RPMI7951 (cell line): ENCODE measurements at places on chromosomes 7 and 10. TPM values are rescaled to one million over a fixed set of nuclear protein-coding genes. Genes with fewer than 3 reads are reported as not detected.

GRCh38 chr10:119326167-119326566 lies 118.8 kb downstream of the GRK5 start:
- DNase-seq = no peak

DNA sequence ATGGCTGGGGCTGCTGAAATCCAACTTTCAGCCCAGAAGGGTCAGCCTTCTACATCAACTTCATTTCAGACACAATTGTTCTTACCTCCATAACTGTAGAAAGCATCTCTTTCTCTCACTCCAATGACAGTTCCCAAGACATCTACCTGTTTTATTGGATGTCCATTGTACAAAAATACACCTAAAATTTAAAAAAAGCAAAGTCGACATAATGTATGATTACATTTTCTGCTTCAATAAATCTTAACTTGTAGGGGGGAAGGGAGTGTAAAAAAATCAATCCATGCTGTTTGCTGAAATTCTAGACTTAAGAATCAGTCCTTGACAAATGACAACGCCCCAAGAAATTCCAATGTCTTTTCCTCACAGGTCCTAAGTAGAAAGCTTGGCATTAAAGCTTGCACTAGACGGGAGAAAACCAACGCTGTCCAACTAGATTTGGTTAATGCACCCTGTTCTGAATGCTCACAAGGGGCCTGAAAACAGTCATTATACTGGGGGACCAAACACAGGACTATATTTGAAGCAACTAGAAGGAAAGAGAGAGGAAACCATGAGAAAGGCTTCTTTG lies 7.5 kb downstream of the STN1 start:
- no peak for DNase-seq

DNA sequence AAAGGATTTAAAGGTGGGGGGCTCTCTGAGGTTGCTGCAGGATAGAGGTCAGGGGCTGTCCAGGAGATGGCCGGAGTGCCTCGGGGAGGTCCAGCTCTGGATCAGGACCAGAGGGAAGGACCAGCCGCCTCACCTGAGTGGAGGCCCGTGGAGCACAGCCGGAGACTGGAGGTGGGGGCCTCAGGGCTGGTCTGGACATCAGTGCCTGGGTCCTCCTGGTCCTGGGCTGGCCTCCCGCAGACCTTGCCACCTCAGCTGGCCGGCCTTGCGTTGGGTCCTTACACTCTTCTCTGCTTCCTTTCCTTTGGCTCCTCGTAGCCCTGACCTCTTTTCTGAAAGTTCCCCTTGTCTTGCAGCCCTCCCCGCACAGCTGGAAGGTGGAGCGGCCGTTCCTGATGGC lies 2.0 kb downstream of the SUN1 start:
- no peak for DNase-seq

DNA sequence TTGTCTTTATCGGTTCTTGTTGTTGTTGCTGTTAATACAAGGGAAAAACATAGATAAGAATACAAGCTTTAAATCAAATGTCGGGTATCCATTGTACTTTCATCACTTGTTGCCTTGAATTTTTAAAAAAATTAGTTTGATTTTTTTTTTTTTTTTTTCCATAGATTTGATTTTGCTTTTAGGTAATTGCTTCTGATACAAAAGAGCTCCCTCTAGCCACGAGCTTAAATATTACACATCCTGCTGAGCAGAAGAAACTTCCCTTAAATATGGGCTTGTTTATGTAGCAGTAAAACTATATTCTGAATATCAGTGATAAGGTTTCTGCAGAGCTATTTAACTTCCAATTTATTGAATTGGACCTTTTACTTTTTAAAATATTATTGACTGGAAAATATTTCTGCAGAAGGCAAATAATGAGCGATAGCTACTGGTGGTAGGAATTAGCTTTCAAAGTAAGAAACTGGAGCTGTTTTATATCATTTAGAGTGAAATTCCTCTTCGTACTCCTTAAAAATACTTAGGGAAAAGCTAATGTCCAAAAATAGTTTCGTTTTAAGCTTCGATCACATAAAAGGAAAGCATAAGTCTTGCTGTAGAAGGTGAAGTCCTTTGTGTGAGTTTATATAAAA lies 216.9 kb downstream of the POLR1F start:
- DNase-seq = peak; percentile 41

The KEL gene
- not detected in 2 replicates for total RNA-seq

GRCh38 chr7:135204876-135205275 lies 6.5 kb downstream of the WDR91 start:
- DNase-seq = no peak

- no peak for DNase-seq
Observed at GRCh38 chr7:148187471-148187870, 403.1 kb upstream of the C7orf33 start.

The CCDC3 gene
- total RNA-seq = 0.29 TPM in 1 of 2 replicates, not detected in the other

DNA sequence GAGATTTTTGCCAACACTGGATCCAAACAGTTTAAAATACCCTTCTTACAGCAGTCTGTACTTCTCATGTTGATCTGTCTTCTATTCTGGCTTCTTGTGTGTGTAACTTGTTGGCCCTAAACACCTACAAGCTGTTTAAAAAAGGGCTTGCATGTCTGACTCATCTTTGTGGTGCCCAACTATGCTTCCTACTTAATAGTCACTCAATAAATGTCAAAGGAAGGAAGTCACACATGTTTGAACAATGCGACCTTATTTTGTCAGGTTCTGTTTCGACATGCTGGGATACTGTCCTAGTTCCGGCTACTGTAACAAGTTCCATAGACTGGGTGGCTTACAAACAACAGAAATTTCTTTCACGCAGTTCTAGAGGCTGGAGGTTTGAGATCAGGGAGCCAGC lies 9.4 kb upstream of the GRK5 start:
- peak; percentile 67 for DNase-seq

DNA sequence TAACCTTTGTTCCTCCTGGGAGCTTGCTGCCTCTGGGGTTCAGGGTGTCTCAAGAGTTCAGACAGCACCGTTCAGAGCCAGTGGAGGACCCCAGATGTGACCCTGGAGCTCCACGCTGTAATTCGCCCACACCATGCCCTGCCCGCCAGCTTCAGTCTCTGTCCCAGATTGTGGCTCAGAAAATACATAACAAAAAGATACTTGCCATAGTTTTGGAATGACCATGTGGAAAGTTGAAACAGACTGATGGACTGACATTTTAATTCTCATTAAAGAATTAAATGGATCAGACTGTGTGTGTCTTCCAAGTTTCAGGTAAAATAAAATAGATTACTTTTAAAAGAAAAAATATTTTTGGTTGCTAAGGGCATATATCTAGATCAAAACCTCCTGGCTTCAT lies 174.7 kb upstream of the TNS3 start:
- DNase-seq = no peak

The ASL gene
- total RNA-seq = 47.1 and 66.8 TPM in 2 replicates

- no peak for DNase-seq
Observed at GRCh38 chr10:61951144-61951483, 49.6 kb downstream of the ARID5B start.

The VPS37D gene
- total RNA-seq = 2.0 and 2.1 TPM in 2 replicates

DNA sequence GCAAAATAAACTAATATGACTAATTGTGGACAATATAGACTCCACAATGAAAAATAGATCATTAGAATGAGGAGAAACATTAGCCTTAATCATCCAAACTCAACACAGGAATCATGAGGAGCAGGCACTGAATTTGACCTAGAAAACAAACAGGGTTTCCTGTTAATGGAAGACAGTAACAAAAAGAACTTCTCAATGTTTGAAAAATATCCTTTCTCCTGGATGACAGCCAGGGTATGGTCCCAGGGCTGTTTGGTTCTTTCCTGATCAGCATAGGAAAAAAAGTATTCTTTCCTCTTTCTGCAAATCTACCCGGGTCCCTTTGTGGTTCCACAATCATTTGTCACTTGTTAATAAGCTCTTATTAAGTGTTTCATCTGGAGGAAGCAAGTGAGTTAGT lies 145.3 kb upstream of the SVIL start:
- DNase-seq = no peak

GRCh38 chr10:14803827-14804226 lies 29.1 kb upstream of the FAM107B start:
- DNase-seq = no peak

- DNase-seq = no peak
Observed at GRCh38 chr10:33773886-33774480, 439.5 kb upstream of the NRP1 start.

The BRI3 gene
- 74.1 and 76.9 TPM in 2 replicates for total RNA-seq

- DNase-seq = no peak
Observed at GRCh38 chr7:102305414-102306268, 19.0 kb downstream of the SH2B2 start.

GRCh38 chr7:51349820-51350545 lies 33.4 kb upstream of the COBL start:
- no peak for DNase-seq

- peak; percentile 30 for DNase-seq
Observed at GRCh38 chr7:836429-836828, 4.2 kb downstream of the SUN1 start.

The FLNC gene
- total RNA-seq = 6.7 and 11.2 TPM in 2 replicates

The FRMD4A gene
- 43.3 and 51.1 TPM in 2 replicates for total RNA-seq

DNA sequence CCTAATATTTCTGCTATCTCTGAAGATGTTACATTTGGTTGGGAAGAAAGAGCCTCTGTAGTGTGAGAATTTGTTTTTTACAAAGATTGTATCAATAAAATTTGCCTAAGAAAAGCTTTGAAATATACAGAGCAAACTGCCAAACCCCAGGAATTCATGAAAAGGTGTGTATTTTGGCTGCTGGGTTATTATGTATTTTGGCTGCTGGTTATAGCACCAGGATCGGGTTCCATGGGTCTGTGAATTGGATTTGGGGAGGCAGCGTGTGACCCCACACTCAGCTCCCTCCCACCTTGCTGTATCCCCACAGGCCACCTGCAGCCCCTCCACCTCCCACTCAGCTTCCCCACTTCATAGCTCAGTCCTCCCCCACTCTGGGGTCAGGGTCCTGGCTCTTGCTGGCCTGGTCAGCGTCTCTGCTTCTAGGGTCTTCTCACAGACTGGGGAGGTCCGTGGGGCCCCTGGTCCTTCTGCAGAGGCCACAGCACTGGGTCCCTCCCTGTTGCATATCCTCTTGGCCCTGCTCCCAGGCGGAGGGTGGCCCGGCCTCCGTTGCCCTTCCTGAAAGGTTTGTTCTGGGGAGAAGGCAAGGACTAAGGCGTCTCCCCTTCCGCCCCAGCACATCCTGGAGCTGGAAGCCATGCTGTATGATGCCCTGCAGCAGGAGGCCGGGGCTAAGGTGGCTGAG lies 24.0 kb upstream of the DPYSL4 start:
- DNase-seq = no peak

DNA sequence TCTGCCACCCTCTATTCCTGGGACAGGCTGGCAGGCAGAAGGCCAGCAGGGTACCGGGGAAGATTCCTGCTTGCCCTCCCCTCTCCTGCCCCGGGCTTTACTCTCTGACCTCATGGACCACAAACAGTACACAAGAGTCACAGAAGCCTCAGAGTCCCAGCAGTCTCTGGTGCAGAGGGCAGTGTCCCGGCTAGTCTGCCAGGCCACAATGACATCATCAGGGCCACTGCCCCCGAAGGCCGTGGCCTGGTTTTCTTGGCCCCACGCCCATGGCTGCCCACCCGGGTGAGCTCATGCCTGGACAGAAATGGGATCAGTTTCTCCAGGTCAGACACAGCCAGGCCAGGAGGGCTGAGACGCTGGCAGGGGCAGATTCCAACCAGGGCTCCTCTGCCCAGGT lies 91.9 kb downstream of the MYL10 start:
- DNase-seq = peak; percentile 79

DNA sequence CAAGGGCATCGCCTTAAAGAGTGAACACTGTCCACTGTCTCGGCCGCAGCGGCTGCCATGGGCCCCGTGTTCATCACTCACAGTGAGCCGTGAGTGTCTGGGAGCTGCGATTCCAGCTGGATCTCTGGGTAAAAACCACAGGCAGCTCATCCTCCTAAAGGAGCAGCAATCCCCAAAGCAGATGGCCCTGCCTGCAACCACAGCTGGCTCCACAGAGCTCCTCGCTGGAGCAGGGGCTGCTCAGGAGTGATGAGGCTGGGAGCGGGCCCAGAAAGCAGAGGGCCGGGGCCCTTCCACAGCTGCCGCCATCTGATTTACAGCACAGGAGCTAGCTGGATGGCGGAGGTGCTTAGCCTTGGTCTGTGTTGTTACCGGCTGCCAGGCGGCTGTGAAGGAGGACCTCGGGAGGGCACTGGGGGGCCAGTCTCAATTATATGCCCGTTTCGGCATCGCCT lies 6.6 kb upstream of the TMEM184A start:
- DNase-seq = peak; percentile 63

DNA sequence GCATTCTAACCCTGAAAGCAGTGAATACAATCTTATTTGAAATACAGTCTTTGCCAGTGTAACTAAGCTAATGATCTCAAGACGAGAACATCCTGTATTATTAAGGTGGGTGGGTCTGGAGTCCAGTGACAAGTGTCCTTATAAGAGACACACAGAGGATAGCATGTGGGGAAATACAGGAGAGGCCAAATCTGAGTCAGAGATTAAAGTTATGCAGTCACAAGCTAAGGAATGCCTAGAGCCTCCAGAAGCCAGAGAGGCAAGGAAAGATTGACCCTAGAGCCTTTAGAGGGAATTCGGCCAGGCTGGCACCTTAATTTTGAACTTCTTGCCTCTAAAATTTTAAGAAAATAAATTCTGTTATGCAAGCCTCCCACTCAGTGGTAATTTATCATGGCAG lies 87.5 kb upstream of the HGF start:
- DNase-seq = no peak

DNA sequence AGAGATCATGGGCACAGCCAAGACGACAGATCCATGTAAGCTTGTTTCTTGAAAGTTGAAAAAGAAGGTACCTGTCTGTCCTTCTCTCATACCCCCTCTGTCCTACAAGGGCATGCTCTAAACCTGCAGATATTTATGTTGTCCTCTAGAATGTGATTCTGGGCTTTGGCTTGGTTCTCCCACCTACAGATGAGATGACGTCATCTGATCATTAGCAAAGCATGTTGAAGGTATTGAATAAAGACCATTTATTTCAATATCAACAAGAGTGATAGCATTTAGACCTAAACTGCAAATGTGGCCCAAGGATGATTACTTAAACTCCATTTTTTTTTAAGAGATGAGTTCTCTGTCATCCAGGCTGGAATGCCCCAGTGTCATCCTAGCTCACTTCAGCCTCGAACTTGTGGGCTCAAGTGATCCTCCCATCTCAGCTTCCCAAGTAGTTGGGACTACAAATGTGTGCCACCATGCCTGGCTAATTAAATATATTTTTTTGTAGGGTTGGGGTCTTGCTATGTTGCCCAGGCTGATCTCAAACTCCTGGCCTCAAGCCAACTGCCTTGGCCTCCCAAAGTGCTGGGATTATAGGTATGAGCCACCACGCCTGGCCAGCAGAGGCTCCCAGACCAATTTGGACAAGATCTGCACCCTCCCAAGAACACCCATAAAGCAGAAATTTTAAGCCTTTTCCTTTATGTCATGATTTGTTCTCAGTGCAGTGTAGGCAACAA lies 184.2 kb downstream of the PRPF18 start:
- DNase-seq = no peak

DNA sequence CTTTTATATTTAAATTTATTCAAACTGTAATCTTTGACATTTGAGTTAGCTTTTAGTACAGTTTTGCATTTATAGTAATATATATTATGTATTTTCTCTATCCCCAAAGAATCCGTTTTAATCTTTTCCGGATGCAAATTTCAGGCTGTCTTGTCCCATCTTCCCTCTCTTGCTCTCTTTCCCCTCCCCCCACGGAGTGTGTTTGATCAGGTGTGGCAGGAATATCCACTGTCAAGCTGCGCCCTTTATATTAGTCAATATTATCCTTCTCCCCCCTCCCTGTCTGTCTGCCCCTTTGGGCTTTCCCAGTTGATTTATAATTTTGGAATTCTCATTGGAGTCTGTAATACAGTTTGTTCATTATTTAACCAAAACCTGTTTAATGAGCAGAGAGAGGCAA lies 19.0 kb downstream of the GBF1 start:
- no peak for DNase-seq

- DNase-seq = peak; percentile 71
Observed at GRCh38 chr10:72483471-72483870, 128.8 kb upstream of the DNAJB12 start.
